ENCODE measurements at places on chromosomes 1 and 21. TPM values are rescaled to one million over a fixed set of nuclear protein-coding genes. Genes with fewer than 3 reads are reported as not detected.

KIAA1614 gene
- total RNA-seq: 12.3 TPM

COL16A1 gene
- total RNA-seq: 29.0 TPM

CLDN17 gene
- total RNA-seq: not detected

SH2D2A gene
- total RNA-seq: 4.3 TPM

CD52 gene
- total RNA-seq: 30.8 TPM

Data from kidney (tissue), 22 donors.